ENCODE measurements at places on chromosomes 11 and 22.

- DNase-seq = no peak
These were observed 47.9 kb downstream of the ASCL2 start for GRCh38 chr11:2222451-2222850.

- DNase-seq = no peak
These were observed 27.1 kb upstream of the TMA7B start for GRCh38 chr22:39932918-39933649.

- no peak for DNase-seq
These were observed 102.2 kb upstream of the FGF3 start for GRCh38 chr11:69921128-69922014.

DNA sequence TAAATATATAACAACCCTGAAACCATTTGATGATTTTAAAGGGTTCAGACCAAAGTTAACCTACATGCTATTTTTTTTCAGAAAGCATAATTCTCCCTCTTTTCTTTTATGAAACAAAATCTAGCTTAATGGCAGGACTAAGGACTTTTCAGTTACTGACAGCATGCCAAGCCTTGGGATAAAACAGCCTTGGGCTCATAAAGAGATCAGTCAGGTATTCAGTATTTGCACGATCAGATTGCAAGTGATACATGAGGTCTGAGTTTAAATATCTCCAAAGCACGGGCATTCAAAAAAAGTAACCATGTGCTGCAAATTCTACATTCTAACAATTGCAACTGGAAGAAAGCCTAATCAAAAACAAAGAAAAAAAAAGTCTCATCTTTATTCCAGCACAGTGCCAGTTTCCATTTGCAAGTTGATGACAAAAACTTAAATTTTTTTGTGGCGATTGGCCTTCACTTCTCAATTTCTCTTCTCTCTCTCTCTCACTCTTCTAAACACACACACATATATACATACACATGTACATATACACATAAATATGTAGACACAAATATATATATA lies 60.1 kb downstream of the CTSC start:
- DNase-seq = no peak

DNA sequence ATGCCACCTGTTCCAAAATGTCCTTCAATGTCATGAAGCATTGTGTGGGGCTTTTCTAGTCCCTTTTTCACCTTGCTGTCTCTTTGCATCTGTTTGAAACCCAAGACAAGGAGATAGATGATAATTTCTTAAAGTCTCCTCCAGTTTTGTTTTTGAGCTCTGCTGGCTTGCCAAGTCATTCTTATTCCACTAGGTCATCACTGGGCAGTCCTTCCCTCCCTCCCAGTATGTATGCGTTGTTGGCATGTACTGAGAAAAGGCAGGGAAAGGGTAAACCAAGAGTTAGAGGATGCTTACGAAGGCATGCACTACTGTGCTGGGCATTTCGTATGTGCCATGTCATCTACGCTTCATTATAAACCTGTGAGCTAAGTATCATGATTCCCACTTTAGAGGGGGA lies 78.6 kb downstream of the PARVA start:
- no peak for DNase-seq

DNA sequence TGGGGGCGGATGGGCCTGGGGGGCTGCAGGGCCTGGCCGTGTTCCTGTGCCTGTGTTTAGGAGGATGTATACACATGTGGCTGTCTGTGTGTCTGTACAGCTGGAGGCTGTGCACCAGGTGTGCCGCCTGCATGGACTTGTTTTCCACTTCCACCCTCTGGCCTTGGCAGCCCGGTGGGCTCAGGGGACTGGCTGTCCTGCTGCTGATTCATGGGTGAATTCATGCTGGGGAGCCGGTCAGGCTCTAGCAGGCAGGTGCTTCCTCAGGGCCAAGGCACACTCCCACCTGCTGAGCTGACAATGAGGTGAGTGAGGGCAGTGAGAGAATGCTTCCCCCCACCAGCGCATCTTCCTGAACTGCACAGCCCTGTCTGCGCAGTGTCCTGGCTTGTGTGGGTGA lies 88.4 kb downstream of the CCDC81 start:
- DNase-seq = no peak

- DNase-seq = no peak
These were observed 8.5 kb upstream of the CREBZF start for GRCh38 chr11:85673393-85673792.
